ENCODE measurements at places on chromosomes 12 and 14. TPM values are rescaled to one million over a fixed set of nuclear protein-coding genes. Genes with fewer than 3 reads are reported as not detected.

The CRIP1 gene
- 87.3 TPM for total RNA-seq

The TOMM20L gene
- total RNA-seq, result not detected

The MIP gene
- not detected for total RNA-seq

The GZMH gene
- total RNA-seq, result 51.4 TPM

The TAS2R13 gene
- total RNA-seq, result 0.12 TPM

The TMEM229B gene
- total RNA-seq, result 3.5 TPM

The TMPRSS12 gene
- total RNA-seq, result not detected

The SALL2 gene
- total RNA-seq, result 5.2 TPM

DNA sequence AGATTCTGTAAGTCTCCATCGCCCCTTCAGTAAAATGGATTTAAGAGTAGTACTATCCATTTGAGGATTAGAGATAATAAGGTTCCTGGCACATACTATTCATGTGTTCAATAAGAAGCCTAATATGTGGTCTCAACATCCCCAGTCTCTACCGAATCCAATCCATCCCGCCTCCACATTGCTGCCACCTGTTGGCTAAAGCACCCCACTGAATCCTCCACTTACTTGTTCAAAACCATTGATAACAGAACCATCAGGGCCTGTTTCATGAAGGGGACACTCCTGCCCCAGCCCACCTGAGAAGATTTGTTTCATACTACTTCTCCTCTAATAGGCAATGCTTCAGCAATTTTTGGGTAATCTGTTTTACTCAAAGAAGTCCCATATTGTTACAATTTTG is 147.5 kb downstream of the SLC2A13 start:
- no peak for DNase-seq

GRCh38 chr12:32151086-32151485 is 44.4 kb downstream of the BICD1 start:
- DNase-seq, result no peak

DNA sequence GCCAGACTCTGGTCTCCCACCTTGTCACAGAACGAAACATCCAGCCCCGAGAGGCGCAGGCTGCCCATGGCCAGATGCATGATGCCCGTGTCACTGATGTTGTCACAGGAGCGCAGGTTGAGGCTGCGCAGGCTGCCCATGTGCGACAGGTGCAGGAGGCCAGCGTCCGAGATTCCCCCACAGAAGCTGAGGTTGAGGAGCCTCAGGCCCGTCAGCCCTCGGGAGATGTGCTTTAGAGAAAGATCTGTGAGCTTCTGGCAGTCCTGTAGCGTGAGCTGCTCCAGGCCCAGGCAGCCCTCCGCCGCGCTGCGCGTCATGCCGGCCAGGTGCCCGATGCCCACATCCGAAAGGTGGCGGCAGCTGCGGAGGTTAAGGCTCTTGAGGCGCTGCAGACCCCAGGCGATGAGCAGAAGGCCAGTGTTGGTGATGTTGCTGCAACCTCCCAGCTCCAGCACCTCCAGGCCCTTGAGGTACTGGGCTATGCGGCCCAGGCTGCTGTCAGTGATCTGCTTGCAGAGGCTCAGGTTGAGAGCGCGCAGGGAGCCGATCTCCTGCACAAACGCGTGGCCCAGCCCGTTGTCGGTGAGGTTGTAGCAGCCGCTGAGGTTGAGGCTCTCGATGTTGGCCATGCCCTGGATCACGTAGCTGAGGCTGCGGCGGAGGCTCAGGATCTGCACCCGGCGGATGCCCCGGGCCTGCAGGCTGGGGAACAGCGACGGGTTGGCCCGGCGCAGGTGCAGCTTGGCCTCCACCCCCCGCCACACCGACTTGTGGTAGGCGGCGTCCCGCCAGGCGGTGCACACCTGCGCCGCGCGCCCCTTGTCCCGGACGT is 991 bp downstream of the FBXL14 start:
- DNase-seq, result peak; percentile 64

DNA sequence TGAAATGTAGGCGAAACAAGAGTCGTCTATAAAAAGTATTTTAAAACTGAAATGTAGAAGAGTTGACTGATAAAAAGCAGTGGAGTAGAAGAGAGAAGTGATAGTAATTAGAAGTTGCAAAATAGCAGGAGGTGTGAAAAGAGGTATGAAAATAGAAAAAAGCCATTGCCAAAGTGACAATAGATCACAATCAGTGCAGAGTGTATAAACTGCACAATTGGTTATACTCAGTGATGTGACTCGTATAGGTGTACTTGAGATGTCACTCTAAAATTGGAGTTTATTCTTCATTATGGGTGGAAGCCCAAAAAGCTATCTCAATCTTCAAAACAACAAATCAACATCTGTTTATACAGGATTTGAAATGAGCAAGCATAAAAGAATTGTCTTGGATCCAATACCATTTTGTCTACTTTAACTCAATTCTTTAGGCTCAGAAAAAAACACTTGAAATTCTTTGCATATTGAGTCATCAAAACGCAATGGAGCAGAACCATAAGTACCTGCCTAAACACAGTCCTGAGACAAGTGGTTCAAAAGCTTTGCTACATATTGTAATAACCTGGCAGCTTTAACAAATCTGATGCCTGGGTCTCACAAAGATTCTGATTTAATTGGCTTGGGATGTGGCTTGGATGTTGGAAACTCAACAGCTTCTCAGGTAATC is 8.8 kb downstream of the IKBIP start:
- no peak for DNase-seq

GRCh38 chr14:101825797-101826196 is 64.3 kb downstream of the PPP2R5C start:
- no peak for DNase-seq

DNA sequence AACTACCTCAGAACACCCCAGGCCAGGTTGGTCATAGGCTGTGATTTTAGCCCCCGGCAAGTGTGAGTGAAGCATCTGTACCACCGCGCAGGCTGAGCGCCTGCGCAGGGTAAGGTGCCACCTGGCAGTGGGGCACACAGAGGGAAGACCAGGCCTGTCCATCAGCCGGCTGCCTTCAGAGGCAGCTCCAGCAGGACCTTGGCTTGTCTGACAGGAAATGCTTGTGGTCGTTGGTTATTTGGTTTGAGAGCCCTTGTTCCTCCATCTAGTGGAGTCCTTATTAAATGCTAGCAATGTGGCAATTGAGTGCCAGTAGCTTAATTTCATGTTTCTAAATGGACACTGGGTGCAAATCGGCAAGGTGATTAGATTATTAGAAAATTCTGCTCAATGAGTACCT is 27.5 kb downstream of the SLC25A29 start:
- no peak for DNase-seq

GRCh38 chr14:106491851-106492250 is 965.5 kb downstream of the TMEM121 start:
- DNase-seq, result peak; percentile 25

GRCh38 chr14:69990323-69990722 is 111.1 kb downstream of the SMOC1 start:
- DNase-seq, result no peak

- no peak for DNase-seq
Measured at GRCh38 chr14:29062466-29062865, 295.9 kb downstream of the FOXG1 start.

DNA sequence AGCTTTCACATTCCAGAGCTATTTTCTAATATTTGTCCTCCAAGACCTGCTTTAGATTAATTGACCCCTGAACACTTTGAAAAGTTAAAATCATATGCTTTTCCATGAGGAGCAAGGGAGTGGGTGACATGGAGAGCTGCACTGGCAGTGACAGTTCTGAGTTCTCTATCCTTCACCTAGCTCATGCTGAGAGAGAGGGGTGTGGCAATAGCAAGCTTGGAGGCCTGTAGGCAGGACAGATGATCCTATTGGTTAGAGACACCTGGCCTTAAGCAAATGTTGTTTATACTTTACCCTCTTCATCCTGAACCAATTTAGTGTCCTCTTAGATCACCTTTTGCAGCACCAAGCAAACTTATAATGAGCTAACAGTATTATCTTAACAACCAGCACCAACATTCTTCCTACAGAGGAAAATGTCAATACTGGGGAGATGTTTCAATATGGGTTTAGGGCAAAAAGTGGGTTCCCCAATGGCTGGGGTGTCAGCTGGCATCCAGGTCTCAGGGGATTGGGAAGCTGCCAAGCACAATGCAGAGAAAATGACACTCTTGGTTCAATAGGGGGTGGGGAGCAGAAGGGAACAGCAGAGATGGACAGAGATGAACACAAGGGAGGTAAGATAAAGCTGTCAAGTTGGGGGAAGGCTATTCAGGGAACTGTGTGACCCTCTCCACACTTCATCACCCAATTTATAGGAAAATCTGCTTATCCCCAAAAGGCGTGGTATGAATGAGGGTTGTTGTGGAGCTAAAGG is 37.0 kb upstream of the PPM1H start:
- no peak for DNase-seq

- no peak for DNase-seq
Measured at GRCh38 chr12:46386877-46387629, 14.5 kb upstream of the SLC38A2 start.

GRCh38 chr14:51336734-51337133 is 96.7 kb downstream of the TMX1 start:
- DNase-seq, result no peak

DNA sequence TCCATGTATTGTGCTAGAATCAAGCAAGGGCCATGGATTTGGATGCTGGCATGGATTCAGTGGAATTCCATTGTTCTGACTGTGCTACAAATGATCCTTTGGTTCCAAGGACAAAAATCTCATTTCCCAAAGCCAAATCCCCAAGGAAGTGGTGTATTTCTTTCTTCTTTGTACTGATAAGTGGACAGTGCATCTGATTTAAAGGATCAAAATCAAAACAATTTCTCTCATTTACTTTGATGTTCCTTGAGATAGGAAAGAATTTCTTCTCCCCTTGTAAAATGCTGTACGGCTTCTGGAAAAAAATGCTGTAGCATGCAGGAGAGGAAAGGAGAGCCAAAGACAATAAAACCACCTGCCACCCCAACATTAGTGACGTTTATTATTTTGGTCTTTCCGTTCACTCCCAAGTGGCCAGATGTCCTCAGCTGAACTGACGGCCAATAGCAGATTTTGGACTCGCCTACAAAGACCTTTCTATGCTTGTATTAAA is 185.7 kb downstream of the PRKD1 start:
- no peak for DNase-seq

- DNase-seq, result no peak
Measured at GRCh38 chr12:122656298-122656697, 46.9 kb downstream of the HCAR2 start.

DNA sequence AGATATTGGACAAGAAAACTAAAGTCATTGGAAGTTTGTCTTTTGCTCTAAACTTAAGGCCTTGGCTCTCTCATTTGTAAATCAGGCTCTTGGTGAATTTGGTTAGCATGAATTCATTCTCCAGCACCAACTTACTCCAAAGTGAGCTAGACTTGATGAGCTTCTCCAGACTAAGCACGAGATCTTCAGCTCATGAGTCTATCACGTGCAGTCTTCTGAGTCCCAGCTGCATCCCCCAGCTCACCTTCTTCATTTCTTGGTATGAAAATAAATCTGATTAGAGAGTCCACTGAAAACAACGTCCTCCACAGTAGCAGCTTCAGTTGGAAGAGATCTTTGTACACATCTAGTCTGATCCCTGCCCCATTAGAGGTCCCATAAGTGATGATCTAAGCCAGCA is 52.5 kb upstream of the DDX11 start:
- no peak for DNase-seq

Data from activated naive CD8-positive, alpha-beta T cell treated with anti-CD3 and anti-CD28 coated beads for 36 hours (primary cell).